Glomerular endothelial cell (primary cell): ENCODE measurements at places on chromosomes 7 and 10.

GRCh38 chr7:45052011-45052410, 36.8 kb downstream of the NACAD start:
- no peak for DNase-seq

DNA sequence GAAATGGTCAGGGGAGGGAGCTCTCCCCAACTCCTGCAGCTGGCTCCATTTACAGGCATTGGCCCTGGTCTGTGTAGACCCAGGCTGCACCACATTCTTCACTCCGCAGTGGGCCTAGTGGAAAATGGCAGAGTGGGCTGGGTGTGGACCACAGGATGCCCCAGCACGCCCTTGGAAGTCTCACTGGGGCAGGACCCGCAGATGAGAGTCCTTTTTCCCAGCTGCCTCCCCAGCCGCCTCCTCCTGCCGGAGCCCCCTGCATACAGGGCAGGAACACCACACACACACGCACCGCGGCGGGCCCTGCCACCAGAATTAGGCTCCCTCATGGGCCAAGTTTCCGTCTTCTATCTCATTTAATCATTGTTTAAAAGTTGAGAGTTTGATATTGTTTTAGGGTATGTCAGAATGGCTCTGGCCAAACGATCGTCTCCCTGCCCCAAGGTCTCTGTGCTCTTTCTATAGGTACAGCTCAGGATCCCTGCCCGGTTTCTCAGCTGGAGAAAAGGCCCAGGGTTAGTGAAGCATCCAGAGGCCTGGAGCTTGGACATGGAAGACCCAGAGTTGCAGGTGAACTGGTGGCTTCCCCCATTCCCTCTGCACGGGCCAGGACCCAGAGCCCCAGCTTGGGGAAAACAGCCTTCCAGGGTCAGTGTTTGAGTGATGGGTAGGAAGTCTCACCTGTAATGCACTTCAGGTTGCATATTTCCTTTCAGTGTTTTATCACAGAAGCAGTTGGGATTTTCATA, 42.0 kb downstream of the ZNF467 start:
- DNase-seq, result no peak

- no peak for DNase-seq
Measured at GRCh38 chr10:123136221-123136805, 543 bp downstream of the HMX3 start.

DNA sequence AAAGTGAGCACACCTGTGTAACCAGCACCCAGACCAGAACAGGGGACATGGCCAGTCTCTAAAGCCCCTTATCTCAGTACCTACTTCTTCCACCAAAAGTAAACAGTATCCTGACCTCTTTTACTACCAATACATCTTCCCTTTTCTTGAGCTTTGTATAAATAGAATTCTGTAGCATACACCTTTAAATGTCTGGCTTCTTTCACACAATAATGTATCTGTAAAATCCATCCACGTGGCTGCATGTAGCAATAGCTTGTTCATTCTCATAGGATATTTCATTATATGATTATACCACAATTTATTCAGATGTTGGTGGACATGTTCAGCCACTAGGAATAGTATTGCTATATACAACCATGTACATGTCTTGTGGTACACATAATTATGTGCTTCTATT, 40.6 kb downstream of the BTBD16 start:
- no peak for DNase-seq
